NCI-H2081 (cell line): ENCODE measurements at places on chromosomes 3 and 15.

DNA sequence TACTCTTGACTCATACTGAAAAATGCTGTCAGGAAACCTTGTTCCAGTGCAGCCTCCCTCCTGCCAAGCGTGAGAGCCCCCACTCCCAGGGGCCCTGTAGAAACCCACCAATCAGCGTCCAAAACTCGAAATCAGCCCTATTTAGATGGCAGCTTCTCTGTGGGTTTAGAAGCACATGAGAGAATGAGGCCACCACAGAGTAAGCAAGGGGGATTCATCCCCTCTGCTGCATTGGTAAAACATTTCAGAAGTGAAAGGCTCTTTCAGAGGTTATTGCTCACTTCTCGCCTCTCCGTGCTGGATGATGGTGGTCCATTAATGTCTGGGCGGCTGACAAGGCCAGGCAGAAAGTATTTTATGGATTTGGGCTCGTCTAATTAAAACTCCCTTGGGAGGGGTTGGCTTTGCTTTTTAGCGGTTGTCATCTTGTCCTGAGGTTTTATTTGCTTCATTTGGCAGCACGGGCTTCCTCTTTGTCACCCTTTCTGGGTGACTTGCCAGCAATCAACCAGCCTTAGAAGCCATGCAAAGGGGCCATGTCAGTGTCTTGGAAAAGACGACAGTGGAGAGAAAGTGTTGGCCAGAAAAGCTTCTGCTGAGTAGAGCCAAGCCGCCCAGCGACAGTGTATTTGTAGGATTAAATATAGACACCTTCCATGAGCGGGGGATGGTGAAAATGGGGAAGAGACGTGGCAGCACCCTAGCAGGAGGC lies 145.5 kb downstream of the ATP10A start:
- DNase-seq: no peak

DNA sequence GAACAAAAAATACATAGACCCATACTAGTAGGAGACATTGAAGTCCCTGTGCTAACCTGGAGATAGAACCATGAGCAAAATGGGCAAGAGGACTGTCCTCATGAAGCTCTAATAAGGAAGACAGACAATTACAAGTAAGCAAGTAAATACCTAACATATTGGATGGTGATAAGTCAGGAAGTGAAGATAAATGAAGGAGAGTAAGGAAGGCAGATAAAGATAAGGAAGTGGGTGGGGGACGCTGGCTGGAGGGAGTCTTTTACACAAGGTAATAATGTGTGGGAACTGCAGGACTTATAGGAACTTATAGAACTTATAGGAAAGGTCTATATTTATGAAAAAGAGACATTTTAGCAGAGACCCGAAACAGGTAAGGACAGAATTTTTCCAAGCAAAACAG lies 148.9 kb upstream of the ABI3BP start:
- DNase-seq: no peak

DNA sequence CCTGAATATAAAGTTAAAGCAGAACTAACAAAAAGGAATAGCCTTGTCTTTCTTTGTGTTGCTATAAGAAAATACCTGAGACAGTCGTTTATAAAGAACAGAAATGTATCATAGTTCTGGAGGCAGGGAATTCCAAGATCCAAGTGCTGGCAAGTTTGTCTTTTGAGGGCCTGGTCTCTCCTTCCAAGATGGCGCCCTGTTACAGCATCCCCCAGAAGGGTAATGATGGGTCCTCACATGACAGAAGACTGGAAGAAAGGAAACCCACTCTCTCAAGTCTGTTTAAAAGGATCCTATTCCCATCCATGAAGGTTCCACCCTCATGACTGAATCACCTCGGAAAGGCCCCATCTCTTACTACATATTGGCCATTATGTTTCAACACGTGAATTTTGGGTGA lies 435.1 kb downstream of the MAGI1 start:
- DNase-seq: no peak

DNA sequence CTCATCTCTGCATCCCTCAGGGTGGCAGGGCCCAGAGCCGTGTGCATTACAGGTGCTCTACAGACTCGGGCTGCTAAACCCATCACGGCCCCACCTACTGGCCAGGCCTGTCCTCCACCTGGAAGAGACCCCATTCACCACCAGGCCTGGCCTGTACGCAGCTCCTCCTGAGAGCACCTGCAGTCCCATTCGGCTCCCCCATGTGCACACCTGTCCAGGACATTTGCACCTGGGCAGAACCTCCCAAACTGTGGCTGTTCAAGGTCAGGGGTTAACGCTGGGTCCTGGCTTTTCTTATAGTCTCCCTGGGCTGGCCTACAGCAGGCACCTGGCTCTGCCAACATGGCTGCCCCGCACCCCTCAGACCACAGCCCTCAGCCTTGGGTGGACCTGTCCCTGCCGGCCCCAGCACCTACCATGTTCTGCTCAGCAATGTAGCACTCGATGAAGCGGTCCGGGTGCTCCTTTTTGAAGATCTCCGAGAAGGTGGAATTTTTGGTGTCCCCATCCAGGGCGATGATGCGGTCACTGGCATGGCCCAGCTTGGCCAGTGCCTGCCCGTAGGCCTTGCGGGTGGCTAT lies 25.7 kb downstream of the TKT start:
- DNase-seq: no peak

GRCh38 chr3:183551930-183552329 lies 3.6 kb downstream of the KLHL6 start:
- no peak for DNase-seq
